Activated naive CD4-positive, alpha-beta T cell treated with anti-CD3 and anti-CD28 coated beads, Interleukin-2, amount 10 ng/mL, durations not matched to agents 7 days and 5 days (primary cell): ENCODE measurements at places on chromosomes 11 and 22.

- peak; percentile 64 for DNase-seq
These were observed 19.8 kb upstream of the GNB1L start for GRCh38 chr22:19874307-19875060.

GRCh38 chr11:130608287-130608686, 159.8 kb downstream of the ADAMTS15 start:
- DNase-seq = no peak

- no peak for DNase-seq
These were observed 23.0 kb downstream of the CRKL start for GRCh38 chr22:20940186-20940651.

DNA sequence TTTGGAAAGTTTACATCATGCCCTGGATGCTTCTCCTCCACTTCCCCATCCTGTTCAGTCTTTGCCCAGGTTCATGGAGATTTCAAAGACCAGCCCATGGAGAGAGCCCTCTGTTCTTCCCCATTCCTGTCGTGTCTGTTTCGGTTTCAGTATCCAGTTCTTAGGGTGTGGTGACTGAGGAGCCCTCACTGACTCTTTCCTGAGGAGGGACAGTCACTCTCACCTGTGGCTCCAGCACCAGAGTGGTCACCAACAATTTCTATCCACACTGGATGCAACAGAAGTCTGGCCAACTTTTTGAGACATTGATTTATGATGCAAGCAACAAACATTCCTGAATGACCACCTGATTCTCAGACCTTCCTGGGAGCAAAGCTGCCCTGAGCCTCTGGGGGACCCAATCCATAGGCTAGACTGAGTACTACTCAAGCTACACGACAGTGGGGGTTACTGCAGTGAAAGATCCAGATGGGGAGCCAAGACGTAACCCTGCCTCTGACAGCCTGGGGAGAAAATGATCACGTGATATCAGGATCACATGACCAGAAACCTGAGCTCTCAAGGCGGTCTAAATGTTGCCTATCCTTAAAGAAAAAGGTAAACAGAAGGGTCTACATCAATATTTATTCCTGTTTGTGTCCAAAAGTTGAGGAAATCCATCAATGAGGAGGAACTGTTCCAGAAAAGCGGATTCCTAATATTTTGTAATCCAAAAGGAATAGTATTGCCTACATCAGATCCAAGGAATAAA, 76.2 kb upstream of the VPREB1 start:
- DNase-seq = no peak

DNA sequence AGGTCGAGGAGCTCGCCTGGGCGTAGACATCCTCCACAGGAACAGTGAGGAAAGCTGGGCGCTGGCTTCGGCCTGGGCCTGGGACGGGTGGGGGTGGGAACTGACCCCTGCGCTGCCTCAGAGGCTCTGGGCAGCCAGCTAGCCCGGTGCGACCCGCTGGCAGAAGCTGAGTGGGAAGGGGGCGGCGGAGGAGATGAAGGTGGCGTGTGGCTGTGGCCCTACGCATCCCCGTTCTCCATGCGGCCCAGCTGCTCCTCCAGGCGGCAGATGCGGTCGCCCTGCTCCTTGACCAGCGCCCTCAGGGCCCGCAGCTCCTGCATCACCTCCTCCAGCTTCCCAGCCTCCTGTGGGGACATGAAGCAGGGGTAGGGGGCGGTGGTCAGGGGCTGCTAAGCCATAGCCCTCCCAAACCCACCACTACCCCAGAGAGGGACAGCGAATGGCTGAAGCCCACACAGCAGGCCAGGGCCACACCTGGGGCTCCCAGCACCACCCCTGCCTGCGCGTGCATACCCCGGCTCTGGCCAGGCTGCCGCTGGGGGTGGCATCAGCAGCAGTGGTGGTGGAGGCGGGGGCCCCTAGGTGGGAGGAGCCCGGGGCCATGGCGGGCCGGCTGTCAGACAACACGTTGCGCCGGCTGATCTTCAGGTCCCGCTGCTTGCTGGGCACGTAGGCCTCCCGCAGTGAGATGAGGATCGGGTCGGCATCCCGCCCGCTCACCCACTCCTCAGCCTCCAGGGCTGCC, 848 bp upstream of the PTPRCAP start:
- DNase-seq = peak; percentile 90

- no peak for DNase-seq
These were observed 67.7 kb downstream of the DCDC1 start for GRCh38 chr11:31301549-31302510.

GRCh38 chr22:36816339-36816635, 548 bp downstream of the PVALB start:
- no peak for DNase-seq

DNA sequence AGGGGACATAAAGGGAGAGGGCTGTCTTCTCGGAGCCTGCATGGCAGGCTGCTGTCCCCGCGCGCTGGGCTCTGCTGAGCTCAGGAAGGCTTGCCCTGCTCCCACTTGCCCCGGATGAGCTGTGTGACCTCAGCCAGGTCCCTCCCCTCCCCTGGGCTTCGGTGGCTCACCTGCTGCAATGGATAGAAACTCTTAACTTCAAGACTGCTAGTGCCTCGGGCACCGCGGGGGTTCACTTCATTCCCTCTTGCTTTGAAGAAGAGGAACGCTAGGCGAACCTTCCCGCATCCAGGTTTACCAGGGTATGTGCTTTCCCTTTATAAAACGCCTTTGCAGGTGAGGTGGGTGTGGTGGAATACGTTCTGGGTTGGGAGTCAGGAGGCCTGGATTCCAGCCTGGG, 115.0 kb downstream of the PHF21B start:
- no peak for DNase-seq

GRCh38 chr11:133948711-133949110, 8.1 kb downstream of the IGSF9B start:
- no peak for DNase-seq

DNA sequence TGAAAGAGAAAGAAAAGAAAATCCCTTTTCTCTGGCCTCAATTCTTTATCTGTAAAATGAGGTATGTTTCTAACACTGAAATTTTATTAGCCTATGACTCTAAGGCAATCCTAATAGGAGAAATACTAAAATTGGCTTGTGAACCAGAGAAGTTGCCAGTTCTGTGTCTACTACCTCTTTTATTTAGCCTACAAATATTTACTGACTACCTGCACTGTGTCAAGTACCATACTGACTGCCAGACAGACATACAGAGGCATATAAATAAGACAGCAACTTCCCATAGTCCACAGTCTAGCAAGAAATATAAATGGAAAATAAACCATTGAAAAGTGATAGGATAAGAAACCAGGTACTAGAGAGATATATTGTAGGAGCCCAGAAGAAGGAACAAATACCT, 2.4 kb upstream of the SOX6 start:
- no peak for DNase-seq

DNA sequence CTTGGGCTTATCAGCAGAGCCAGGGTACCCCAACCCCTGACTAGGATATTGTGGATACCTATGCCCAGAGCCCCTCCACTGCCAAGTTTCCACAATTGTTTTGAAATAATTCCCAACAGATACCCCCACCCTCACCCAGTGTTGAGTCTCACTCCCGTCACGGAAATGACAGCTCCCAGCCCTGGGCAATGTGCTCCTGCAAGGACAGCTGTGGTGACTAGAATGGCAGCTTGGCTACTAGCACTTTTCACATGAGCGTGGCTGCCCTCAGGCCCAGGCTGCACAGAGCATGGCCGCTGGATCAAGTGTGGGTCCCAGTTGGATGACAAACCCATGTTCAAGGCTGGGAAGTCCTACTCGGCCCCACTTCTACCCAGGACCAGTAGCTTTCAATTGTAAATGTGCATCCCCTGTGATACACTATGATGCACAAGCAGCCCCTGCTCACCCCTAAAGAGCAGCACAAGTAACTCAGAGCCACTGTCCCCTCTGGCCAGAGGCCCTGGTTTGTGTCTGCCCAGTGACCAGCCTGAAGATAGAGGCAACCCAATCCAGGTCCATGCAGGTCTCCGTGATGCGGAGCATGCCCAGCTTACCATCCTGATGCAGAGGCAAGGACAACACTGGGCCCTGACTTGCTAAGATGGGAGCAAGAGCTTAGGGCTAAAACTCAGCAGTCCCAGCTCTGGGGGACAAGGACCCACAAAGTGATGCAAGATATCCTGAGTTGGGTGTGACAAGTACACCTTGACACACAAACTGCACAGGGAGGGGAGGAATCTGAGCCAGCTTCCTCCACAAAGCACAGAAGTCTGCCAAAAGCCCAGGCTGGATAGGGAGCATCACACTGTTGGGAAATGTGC, 13.2 kb downstream of the KCNQ1OT1 start:
- no peak for DNase-seq

DNA sequence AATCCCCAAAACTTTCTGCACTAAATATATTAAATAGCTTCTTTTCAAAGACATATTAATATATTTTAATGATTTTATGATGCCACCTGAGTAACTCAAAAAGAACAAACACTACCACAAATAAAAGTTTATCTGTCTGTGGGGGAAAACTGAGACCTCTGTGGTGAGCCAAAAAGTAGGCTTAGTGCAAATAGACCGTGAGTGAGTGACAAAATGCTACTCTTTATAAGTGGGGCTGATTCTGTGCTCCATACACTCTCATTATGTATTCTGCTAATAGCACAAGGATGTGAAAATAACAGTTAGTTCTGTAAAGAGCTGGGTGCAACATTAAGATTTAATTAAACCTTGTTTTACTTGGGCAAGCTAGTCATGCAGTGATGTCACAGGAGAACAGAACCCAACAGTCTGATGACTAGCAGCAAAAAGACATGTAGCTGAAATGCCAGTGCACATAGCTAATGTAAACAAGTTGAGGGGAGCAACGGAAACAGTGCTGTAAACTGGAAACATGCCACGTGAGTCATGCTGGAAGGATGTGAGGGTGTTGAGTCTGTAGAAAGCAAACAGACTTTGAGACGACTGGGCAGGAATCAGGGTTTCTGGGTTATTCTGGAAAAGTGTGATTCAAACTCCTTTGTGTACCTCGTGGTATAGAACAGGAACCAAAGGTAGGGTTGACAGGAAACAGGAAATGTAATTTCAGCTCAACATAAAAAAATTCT, 1130.4 kb downstream of the LRRC4C start:
- DNase-seq = no peak

GRCh38 chr11:30983143-30983542, 386.4 kb downstream of the DCDC1 start:
- DNase-seq = no peak

DNA sequence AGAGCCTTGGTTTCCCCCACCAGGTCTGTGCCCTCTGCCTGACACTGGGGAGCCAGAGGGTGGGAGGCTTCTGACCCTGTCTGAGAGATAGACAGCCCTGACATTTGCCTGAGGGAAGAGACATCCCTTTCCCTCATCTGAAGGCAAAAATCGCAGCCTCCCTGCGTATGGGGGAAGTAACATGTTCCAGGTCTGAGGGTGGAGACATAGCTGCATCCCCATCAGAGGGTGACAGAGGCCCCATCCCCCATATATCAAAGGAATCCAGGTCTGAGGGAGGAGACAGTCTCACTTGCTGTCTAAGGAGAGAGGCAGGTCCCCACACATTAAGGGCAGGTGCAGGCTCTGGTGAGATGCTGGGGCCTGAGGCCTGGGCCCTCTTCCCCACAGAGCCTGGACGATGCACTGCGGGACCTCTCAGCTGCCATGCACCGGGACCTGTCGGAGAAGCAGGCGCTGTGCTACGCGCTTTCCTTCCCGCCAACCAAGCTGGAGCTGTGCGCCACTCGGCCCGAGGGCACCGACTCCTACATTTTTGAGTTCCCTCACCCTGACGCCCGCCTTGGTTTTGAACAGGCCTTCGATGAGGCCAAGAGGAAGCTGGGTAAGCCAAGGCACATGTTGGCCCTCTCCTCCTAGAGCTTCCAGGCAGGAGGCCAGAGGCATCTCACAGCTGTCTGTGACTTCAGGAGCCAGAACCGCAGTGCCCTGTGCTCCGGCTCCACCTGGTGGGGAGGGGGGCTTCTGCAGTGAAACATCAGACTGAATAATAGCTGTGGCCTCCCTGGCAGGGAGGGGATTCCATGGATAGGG, 16.1 kb upstream of the RELT start:
- peak; percentile 60 for DNase-seq

DNA sequence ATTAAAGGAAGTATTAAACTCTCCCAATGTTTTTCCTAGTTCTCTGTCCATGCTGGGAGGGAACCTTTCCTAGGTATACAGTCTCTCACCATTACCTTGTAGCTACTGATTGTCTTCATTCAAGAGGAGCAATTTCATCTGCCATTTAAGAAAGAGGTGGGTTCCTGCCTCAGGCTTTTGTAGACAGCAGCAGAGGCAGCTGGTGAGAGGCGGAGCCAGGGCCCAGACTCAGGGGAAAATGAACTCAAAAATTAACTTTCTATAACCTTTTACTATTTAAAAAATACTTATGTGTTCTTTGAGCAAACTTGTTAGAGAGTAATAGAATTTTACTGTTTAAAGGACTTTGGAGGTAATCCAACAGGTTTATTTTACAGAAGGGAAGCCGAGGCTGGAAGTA, 133.0 kb downstream of the SNX19 start:
- DNase-seq = no peak
